Esophagus muscularis mucosa (tissue), 4 donors: ENCODE measurements at places on chromosomes 6 and 20. TPM values are rescaled to one million over a fixed set of nuclear protein-coding genes. Genes with fewer than 3 reads are reported as not detected.
A peak's percentile ranks its signal among the peaks of the same experiment; 100 is the strongest.

- DNase-seq: no peak
- no peak overlapping the region for H3K27ac ChIP-seq
- no peaks in the 10 kb centered on the region for H3K36me3 ChIP-seq
- H3K4me3 ChIP-seq: peak overlapping the region; percentile 59
- H3K4me1 ChIP-seq: peaks cover 21% of the 10 kb centered on the region
These were observed 766 bp downstream of the SLC16A10 start for GRCh38 chr6:111087871-111088667.

The PPP1R3G gene
- 7.8 TPM for total RNA-seq

DNA sequence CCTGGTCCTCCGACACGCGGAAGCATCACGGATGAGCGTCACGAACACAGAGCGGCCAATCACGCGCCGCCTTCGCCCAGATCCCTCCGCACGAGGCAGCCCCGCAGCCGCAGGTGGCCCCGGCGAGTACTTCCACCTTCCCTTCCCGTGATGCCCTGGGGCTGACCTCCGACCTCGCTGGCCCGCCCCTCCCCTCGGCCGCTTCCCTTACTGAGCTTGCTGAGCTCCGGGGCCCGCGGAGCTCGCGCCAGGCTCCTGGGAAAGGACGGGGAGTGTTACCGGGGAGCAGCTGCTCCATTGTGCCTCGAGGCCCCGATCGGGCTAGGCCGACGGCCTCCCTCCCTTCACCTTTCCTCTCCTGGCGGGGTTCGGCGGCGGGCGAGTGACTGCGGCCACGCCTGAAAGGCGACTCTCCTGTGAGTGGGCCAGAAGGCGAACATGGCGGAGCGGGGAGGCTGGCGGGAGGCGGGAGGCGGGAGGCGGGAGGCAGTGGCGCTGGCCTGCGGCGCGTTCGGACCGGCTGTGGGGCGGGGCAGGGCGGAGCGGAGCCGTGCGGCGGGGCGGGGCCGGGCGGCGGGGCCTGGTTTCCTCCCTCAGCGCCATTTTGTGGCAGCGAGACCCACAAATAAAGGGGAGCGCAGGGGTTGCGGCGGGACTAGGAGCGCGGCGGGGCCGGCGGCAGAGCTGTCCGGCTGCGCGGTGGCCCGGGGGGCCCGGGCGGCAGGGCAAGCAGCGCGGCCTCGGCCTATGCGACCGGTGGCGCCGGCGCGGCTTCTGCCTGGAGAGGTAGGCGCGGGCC is at the start of gene WTAP:
Gene WTAP, plus strand, starts transcription at position 589 of the 799 bp plus-strand sequence. CDS start 8,760 bp downstream, outside the sequence.
- DNase-seq: peak; percentile 98
- H3K27me3 ChIP-seq: no peaks in the 10 kb centered on the region
- peaks cover 53% of the 10 kb centered on the region for H3K4me1 ChIP-seq
- H3K4me3 ChIP-seq: peak within 1 kb of the TSS; percentile 88

- H3K27ac ChIP-seq: peak overlapping the region; percentile 74
- no peak overlapping the region for H3K4me3 ChIP-seq
- DNase-seq: peak; percentile 70
- no peaks in the 10 kb centered on the region for H3K27me3 ChIP-seq
- peaks cover 33% of the 10 kb centered on the region for H3K4me1 ChIP-seq
- H3K36me3 ChIP-seq: no peaks in the 10 kb centered on the region
These were observed 1.4 kb downstream of the RAET1E start for GRCh38 chr6:149896491-149896890.

- no peak overlapping the region for H3K27ac ChIP-seq
- no peaks in the 10 kb centered on the region for H3K27me3 ChIP-seq
- H3K36me3 ChIP-seq: no peaks in the 10 kb centered on the region
- DNase-seq: no peak
These were observed 150.3 kb upstream of the PROKR2 start for GRCh38 chr20:5467086-5467485.

- no peak for DNase-seq
- no peaks in the 10 kb centered on the region for H3K27me3 ChIP-seq
- no peak overlapping the region for H3K27ac ChIP-seq
These were observed 150.7 kb downstream of the FRK start for GRCh38 chr6:115909923-115910546.

DNA sequence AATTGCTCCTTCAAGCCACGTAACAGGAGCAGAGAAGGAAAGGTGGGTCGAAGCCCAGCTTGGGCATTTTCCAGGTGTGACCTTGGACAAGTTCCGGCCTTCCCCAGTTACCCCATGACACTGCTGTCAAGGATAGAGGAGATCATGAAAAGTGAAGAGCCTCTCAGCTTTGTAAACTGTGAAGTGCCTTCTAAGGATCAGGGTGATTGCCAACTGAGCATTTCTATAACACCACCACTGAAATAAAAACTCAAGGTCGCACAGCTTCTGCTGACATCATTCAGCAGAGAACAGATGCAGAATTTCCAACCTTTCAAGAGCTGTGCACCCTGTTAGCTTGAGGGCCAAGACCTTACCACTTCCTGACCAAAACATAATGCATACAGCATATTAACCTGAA is 24.0 kb upstream of the ZMYND8 start:
- H3K36me3 ChIP-seq: no peaks in the 10 kb centered on the region
- no peaks in the 10 kb centered on the region for H3K27me3 ChIP-seq
- no peak overlapping the region for H3K4me3 ChIP-seq

DNA sequence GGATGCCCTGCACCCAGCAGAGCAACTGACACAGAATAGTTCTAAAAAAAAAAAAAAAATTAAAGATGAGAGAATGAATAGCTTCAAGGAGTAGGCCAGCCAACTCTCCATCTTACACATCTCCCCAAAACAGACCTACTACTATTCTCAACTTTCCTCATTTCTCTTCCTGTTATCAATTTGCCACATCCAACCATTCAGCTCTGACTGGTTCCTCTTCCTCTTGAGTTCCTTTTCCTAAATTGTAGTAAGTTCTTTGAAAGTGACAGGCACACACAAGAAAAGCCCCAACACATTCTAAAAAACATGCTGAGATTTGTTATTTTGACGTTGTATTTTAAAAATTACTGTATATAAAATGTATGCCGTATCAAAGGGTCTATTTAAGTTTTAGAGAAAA is 117.2 kb downstream of the PDSS2 start:
- H3K4me3 ChIP-seq: no peak overlapping the region
- H3K27ac ChIP-seq: no peak overlapping the region
- H3K4me1 ChIP-seq: no peaks in the 10 kb centered on the region
- DNase-seq: no peak
- no peaks in the 10 kb centered on the region for H3K36me3 ChIP-seq
- H3K27me3 ChIP-seq: no peaks in the 10 kb centered on the region

The PLAGL2 gene
- 7.1 TPM for total RNA-seq
